ENCODE measurements at places on chromosomes 4 and X.
A peak's percentile ranks its signal among the peaks of the same experiment; 100 is the strongest.

GRCh38 chr4:127229855-127230608, 402.7 kb upstream of the INTU start:
- no peak for DNase-seq

- no peak for DNase-seq
Observed at GRCh38 chr4:17169699-17170098, 271.3 kb upstream of the LDB2 start.

DNA sequence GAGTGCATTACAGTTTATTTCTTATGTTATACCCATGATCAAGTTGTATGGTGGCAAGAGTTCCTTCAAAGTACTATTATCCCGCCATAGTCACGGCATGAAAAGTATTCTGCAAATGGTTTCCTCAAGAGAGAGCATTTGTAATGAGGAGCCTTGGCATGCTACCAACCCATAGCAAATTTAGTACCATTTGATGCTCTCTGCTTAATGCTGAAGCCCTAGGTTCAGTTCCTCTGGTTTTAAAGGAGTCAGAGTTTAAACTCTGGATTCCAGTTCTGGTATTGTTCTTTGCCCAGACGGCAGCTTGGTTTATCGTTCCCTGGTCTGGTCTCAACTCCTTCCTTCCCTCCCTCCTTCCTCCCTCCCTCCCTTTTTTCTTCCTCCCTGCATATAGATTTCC, 371.3 kb downstream of the BMPR1B start:
- DNase-seq, result no peak

DNA sequence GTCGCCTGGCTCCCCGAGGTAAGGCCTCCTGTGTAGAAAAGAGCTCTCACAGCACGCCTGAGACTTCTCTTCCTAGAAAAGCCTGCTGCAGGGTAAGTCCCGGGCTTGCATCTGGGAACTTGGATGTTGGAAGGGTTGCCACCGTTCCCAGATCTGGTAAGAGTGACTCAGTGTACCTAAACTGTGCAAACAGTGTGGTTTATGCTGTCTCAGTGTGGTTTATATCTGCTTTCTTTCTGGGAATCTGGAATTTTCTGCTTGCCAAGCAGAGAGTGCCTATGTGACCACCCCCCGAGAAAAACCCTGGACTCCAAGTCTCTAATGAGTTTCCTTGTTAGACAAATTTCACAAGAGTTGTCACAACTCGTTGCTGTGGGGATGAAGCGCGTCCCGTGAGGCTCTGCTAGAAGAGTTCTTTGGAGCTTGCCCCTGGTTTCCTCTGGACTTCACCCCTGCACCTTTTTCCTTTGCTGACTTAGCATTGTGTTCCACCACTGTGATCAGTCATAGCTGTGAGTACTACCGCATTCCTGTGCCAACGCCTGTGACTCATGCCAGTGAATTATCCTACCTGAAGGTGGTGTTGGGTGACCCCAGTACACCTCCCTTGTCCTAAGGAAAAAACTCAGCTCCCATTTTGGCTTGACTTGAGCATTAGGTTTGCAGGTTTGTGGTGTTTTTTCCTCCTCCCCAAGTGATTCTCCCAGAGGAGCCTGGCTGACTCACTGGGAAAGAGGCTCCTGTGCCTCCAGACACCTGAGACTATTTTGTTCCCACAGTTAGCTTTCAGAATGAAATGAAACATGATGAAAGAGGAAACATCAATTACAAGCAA, 14.5 kb downstream of the SLC2A9 start:
- no peak for DNase-seq

DNA sequence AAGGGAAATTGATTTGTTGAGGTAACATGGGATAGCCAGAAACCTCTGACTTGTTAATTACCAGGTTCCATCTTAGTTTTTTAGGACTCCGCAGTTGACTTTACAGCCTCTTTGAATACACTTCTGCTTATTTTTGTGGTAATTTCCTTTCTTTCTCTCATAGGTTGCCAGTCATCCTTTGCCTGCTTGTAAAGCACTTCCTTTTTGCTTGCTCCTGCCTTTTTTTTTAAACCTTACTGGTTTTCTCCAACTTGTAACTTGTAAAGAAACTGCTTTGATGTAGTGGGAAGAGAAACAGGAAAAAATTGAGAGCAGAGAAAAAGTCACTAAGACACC, 2.6 kb downstream of the PGK1 start:
- DNase-seq, result no peak

DNA sequence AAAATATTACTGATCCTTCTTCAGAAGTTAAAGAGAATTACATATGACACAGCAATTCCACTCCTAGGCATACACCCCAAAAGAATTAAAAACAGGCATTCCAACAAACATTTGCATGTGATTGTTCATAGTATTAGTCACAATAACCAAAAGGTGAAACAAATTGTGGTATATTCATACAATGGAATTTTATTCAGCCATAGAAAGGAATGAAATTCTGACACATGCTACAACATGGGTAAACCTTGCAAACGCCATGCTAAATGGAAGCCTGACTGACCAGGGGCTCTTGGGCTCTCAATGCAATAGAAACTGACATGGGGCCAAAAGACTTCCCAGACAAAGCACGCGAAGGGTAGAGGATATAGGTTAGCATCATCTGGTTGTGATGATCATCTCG, 62.1 kb upstream of the S100G start:
- no peak for DNase-seq

DNA sequence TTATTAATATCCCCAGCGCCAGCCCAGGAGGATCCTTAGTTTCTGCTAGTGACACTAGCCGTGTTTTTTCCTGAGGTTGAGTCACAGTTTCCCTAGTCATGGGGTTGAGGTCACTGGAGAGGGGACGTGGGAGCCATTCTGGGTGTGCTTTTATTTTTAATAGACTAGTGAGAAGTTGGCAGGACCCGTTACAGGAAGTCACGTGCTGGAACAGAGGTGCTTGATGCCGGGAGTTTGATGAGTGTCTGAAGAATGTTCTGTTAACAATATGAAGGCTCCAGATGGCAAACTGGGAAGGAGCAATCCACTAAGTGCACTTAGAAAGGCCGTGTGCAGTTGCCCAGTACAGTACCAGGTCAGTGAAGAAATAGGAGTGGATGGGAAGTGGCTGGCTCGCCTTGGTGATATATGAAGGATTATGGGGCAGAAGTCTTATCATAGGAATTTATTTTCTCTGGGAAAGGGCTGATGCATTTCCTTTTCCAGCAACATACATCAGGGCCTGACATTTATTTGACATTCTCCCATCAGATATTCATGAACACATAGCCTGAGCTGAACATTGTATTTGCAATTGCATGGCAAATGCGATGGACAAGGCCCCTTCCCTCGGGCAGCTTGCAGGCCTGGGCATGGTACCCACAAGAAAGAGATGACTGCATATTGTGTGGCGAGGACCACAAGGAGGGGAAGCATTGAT, 291.8 kb downstream of the FBXW7 start:
- DNase-seq, result no peak

- peak; percentile 44 for DNase-seq
Observed at GRCh38 chr4:173370130-173370476, 651 bp upstream of the SAP30 start.

- no peak for DNase-seq
Observed at GRCh38 chrX:148728901-148729300, 228.5 kb downstream of the AFF2 start.

DNA sequence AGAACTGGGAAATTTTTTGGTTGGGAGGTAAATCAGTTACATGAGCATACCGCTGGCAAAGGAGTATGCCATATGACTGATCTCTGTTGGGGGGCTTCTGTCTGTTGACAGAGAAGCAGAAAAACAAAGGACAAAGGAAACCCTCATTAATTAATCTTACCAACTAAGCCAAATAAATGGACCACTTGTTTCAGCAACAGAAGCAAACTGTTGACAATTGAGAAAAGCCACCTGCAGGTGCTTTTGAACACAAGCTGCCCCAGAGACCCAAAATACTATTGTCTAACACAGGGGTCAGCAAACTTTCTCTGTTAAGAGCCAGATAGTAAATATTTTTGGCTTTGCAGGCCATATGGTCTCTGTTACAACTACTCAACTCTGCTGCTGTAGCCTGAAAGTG, 7.0 kb upstream of the FRYL start:
- no peak for DNase-seq

DNA sequence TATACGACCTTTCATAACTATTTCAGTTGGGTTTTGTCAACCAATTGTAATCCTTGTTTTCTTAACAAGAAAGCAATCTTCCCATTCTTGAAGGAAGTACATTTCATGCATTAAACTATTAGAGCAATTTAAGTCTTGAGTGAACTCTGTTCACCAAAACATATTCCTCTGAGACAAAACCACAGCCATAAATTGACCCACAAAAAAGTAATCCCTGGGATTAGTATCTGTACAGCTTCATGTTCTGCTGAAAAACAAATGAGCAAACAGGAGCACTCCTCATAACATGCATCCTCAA, 207.0 kb upstream of the PDE5A start:
- DNase-seq, result no peak

DNA sequence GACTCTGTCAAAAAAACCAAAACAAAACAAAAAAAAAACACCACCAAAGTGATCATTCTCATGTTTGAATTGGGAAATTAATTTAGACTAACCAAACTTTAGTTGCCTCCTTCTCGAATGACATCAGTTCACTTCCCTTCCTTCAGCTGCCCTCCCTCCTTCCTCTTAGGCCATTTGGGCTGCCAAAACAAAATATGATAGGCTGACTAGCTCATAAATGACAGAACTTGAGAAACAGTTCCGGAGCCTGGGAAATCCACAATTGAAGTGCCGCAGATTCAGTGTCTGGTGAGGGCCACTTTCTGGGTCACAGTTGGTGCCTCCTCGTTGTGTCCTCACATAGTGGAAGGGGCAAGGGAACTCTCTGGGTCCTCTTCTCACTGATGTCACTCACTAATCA, 16.1 kb upstream of the WAS start:
- DNase-seq, result no peak

Data from activated CD4-positive, alpha-beta T cell treated with anti-CD3 and anti-CD28 coated beads for 1 hour (primary cell).